Left forelimb (tissue), 1 donor: ENCODE measurements at places on chromosomes 2 and 18.

DNA sequence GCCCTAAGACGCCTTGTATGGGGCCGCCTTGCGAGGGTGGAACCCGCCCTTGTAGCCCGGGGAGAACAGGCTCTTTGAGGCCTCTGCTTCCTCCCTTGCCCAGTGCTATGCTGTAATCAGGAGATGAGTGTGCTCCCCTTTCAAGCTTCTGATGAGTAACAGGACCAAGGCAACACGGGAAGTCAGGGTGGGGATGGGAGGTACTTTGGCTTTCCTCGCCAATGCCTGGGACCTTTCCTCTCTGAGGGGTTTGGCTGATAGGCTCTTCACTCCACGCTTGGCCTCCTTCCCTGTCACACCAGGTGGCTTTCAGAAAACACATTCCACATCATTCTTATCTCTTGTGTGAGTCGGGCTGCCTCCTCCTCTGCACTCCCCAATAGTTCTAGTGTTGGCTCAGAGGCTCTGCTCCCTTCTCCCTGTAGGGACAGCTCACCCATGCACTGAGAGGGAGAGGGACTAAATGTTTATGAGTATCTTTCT is 223.7 kb upstream of the TRIB2 start:
- no peak for DNase-seq

- DNase-seq: no peak
Measured at GRCh38 chr18:62324917-62325805, at the start of gene TNFRSF11A. Gene TNFRSF11A, plus strand, starts transcription at chr18:62325310. Its CDS starts 43 bp downstream, at chr18:62325353.

DNA sequence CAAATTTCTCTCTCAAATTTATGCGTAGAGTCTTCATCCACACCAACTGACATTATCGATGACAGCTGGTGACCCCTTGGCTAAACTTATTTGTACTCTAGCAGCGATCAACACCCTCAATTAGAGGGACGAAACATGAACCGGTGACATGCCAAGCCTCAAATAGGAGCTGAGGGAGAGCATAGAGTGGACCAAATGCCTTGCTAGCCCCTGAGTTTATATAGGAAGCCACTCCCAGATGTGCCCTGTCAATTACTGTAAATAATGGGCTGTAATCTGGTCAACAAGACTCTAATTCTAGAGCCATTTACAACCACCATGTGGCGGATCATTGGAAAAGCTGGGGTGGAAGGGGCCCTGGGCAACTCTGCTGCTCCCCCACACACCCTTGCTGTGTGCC is 47.6 kb upstream of the FHL2 start:
- no peak for DNase-seq

GRCh38 chr2:235911633-235912233 is 256.5 kb downstream of the GBX2 start:
- no peak for DNase-seq

DNA sequence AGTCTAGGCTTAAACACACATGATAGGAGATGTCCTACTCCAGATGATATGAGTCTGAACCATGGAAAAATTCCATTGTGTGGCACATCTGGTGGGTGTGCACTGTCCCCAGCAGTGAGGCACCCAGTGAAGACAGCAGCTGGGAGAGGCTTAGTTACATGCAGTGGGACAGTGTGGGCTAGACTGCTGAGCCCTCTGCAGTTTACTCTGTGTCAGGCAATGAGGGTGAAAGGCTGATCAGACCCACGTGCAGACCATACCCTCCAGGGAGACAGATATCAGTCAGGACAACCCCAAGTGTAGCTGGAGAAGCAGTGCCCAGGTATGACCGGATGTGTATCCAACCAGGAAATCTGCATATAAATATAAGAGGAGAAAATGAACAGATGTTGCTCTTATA is 13.4 kb downstream of the IL37 start:
- no peak for DNase-seq

- peak; percentile 28 for DNase-seq
Measured at GRCh38 chr2:8241317-8241716, 440.5 kb upstream of the ID2 start.

DNA sequence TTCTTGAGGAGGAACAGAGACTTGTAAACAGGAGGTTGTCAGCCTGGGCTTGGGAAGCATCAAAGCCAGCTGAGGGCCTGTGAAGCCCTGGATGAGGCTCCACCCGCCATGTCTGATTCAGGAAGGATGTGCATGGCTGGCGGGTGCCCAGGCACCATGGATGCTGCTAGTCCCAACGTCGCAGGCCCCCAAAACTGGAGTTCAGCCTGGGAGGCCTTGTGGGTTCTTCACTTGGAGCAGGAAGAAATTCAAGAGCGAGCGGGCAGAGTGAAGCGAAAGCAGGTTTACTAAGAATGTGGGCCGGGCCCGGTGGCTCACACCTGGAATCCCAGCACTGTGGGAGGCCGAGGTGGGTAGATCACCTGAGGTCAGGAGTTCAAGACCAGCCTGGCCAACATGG is 12.1 kb upstream of the PXDN start:
- peak; percentile 42 for DNase-seq

- no peak for DNase-seq
Measured at GRCh38 chr2:217471319-217471718, 531.5 kb downstream of the TNS1 start.

DNA sequence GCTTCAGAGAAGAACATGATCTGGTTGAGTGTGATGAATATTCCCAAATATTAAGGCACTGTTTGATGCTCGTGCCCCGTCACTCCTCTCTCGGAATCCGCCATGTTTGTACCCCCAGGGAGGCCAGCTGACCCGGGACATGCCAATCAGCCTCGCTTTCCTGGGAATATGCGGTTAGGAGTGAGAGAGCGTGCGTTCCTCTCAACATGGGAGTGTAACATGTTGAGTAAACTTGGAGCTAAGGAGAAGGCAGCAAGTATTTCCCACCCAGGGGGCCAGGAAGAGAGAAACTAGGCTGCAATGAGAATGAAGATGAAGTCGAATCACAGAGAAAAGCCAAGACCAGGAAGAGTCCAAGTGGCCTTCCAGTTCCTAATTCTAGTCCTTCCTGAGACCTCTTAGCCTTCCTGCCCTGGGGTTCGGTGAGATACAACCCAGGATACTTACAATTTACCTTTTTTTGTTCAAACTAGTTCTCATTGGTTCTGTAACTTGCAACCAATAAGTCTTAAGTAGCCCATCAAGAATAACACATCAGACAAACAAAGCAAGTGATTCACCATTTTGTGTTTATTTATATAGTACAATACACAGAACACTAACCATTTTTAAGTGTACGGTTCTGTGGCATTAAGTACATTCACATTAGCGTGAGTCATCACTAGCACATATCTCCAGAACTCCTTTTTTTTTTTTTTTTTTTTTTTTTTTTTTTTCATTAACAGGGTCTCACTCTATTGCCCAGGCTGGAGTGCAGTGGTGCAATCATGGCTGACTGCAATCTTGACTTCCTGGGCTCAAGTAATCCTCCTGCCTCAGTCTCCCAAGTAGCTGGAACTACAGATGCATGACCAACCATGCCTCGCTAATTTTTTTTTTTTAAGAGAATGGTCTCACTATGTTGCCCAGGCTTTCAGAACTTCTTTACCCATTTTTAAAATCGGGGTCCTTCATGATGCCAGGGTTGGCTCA is 36.4 kb upstream of the SLC1A4 start:
- no peak for DNase-seq

DNA sequence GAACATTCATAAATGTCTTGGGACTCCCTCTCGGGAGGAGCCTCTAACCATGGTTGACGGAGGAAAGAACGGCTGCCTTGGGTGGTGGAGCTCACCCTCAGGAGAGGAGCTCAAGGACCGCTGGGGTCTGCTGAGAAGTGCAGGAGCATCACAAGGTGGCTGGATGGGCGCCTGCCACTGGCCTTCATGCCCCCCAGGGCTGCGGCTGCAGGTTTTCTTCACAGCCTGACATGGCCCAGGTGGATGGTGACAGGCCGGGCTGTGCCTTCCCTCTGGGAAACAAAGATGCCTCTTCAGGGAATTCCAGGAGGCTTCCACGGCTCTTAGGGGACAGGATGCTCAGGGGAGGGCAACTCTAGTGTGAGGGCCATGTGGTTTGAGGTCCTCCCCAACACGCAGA is 119.5 kb upstream of the PXDN start:
- no peak for DNase-seq

GRCh38 chr2:58047373-58047935 is 848 bp downstream of the VRK2 start:
- DNase-seq: no peak

GRCh38 chr18:76487782-76488181 is 7.3 kb downstream of the ZNF516 start:
- DNase-seq: no peak

DNA sequence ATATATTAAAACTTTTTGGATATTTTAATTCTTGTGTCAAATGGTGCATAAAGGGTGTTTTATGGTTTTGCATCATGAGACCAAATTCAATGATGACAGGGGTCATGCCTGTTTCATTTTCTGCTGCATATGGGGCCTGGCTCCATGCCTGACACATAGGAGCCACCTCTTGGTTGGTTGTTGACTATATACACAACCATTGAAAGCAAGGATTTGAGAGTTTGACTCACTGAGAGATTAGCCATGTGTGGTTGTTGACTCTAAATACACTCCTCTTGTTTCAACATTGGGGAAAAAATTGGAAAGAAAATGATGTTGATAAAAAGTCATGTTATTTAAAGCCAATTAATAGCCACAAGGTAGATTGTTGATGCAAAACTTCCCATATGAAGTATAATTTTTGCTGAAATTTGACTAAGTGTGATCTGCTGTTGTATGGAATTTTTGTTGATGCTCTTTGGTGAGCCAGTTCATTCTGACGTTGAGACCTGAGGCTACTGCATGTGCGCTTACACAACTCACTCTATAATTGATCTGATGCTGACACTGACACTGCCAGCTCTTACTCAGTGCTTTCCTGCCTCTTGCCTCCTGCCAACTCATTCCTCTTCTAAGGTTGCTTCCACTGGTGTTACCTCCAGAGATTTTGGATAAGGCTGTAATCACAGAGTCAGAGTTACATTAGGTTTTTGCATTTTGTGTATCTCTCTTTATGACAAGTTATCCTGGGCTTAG is 446.2 kb upstream of the SLC14A2 start:
- no peak for DNase-seq

- no peak for DNase-seq
Measured at GRCh38 chr2:20561637-20562454, 89.1 kb downstream of the HS1BP3 start.

GRCh38 chr2:29480426-29480825 is 365.2 kb downstream of the CLIP4 start:
- no peak for DNase-seq

DNA sequence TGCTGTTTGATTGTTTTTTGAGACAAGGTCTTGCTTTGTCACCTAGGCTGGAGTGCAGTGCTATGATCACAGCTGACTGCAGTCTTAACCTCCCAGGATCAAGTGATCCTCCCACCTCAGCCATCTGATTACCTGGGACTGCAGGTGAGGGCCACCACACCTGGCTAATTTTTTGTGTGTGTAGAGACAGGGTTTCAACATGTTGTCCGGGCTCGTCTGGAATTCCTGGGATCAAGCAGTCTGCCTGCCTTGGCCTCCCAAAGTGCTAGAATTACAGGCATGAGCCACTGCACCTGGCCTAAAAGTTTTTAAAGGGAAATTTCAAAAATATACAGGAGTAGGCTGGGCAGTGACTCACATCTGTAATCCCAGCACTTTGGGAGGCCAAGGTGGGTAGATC is 22.4 kb downstream of the CARF start:
- DNase-seq: no peak

GRCh38 chr2:114843963-114844362 is 401.5 kb downstream of the DPP10 start:
- DNase-seq: no peak

- DNase-seq: peak; percentile 62
Measured at GRCh38 chr2:239399921-239400595, 762 bp downstream of the HDAC4 start.

- DNase-seq: no peak
Measured at GRCh38 chr2:121377646-121378045, 92.6 kb upstream of the TFCP2L1 start.

- DNase-seq: no peak
Measured at GRCh38 chr2:217279556-217279955, 419.7 kb upstream of the TNP1 start.

- peak; percentile 34 for DNase-seq
Measured at GRCh38 chr2:1781291-1782080, 37.2 kb upstream of the PXDN start.

DNA sequence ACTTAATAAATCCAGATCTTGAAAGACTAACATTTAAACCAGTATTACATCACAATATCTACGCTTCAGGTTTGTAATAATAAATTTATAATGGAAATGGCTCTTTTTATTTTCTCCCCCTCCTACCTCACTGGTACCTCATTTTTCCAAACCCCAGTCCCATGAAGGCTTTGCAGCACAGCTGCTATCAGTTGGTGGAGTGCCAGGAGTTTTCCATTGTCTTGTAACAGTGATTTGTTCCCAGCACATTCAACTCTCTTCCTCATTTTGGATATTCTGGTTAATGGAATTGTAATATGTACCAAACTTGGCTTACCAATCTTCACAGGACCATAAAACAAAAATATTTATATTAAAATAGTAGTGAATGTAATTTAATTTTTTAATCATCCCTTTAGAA is 91.2 kb downstream of the VRK2 start:
- DNase-seq: no peak

DNA sequence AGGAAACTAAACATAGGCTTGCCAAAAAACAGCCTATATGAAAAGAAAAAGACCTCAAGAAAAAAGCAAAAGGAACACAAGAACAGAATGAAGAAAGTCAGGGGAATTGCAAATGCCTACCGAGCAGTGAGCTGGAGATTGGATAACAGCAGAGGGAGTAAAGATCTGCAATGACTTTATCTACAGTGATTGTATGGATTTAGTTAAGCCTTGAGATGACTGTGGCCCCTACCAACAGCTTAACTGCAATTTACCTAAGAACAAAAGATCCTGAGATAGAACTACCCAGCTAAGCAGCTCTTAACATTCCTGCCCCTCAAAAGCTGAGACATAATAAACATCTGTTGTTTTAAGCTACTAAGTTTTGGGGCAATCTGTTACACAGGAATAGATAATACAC is 20.5 kb downstream of the LNPK start:
- no peak for DNase-seq

DNA sequence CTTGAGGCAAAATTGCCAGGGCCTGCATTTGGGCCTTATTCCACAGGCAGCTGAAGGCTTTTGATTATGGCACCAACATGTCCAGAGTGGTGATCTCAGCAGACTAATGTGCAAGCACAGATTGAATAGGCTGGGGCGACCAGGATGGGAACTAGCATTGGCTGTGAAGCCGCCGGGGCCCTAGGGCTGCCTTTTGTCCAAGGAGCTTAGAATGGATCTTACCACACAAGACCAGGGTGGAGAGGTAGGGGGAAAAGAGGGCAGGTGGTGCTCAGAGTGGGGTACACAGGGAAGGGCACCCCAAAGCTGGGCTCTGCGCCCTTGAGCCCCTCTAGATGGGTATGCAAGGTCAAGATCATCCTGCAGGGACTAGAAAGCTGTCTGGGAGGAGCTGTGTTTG is 23.1 kb downstream of the PSD4 start:
- DNase-seq: no peak

DNA sequence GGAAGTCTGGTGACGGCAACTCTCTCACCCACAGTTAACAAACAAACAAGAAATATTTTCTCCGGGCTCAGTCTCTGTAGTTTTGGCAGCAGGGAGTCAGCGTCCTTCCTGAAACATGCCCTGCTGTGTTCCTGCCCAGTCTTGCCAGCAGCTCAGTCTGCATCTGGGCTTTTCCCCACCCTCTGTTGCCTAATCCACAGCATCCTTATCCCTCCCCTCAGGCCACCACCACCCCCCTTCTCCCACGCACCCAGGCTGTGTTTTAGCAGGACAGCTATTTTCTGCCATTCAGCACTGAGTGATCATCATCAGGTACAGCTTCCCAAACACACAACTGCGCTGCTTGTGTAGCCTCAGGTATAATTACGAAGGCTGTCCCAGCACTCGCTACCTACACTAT is 168.2 kb downstream of the DPP10 start:
- no peak for DNase-seq

GRCh38 chr2:67272195-67272594 is 124.9 kb upstream of the ETAA1 start:
- DNase-seq: no peak
